ENCODE measurements at places on chromosomes 1 and 21.

- DNase-seq: no peak
These were observed at the start of gene MIXL1 for GRCh38 chr1:226223157-226223785. MIXL1 (plus strand) TSS chr1:226223664; CDS start chr1:226223682, 18 bp downstream.

DNA sequence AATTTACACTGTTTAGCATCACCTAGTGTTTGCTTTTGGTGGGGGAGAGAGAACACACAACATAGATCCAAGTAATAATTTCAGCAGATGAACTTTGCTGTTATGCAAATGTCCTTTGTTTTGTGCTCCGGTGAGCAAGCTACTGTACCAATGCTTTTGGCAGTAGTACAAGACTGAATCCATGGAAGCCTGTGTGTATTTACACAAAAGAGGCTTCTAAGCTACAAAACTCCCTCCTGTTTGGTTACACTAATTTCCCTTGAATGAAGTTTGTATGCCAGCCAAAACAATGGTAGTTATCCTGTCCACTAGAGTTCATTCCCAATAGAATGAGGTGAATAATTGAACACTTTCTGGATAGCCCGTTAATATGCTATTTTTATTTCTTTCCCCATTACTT, 320.5 kb downstream of the KCTD3 start:
- DNase-seq: no peak

DNA sequence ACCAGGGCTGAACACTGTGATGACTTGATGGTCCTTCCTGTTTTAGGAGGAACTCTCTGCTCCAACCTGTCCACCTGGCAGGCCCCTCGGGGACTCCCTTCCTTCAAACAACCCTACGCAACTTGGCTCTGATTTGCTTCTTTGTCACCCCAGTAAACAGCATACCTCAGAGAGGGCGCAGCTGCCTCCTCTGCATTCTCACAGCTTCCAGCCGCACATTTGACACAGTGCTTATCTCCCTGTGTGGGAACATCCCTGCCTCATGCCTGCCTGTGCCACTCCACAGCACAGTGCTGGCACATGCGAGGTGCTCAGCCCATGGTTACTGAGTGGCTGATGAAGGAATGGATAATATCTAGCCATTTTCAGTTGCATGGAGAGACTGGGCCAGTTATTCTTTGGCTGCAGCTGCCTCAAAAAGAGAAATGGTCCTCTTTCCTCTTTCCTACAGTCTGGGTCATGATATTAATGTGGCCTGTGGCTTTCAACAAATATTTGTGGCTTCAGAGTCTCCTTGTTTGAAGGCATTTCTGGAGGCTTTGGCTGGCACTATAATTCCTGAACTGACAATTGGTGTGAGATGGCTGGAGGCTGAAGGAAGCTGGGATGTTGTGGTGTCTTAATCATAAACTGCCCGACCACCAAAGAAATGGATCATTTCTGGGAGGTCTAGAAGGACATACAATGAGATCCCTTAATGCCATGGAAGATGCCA, 77.9 kb downstream of the TENT5C start:
- DNase-seq: no peak

DNA sequence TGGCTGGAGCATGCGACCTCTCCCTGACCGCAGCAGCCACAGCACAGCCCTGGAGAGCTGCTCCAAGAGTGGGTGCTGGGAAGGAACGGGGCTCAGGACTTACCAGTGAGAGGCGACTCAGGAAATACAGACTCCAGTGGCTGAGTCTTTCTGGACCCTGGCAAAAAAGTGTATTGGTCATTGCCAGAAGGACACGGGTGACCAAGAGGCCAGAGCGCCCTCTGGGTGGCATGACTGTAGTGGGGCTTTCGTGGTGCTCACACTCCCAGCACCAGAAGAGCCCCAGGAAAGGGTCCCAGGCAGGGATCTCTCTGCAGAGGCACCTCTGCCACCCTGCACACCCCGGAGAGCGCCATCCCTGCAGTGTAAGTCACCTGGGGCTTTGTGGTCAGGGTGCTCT, 8.9 kb upstream of the PRDM16 start:
- DNase-seq: no peak

- no peak for DNase-seq
These were observed 197.2 kb downstream of the RWDD3 start for GRCh38 chr1:95431235-95431634.

DNA sequence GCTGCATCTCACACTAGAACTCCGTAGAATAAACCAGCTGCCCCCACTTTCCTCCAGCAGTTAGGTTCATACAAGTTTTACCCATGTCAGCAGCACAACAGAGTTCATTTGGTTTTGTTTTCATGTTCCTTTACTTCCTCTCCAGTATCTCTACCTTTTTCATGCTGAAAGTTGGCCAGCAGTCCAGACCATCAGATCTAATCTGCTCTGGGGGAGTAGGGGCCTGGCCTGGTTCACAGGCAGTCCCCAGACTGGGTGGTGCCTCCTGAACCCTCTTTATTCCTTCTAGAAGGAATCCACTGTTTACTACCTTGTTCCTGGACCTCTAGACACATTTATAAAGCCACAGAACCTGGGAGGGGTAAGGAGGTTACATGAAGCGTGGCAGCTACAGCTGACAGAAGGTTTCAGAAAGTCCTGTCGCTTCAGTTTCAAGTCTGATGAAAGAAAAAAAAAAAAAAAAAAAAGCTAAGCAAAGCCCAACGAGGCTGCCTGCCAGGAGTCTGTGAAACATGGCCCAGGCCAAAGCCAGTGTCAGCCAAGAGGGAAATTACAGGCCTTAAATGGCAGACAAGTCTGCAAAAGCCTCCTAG, 184.6 kb upstream of the JUN start:
- peak; percentile 46 for DNase-seq

DNA sequence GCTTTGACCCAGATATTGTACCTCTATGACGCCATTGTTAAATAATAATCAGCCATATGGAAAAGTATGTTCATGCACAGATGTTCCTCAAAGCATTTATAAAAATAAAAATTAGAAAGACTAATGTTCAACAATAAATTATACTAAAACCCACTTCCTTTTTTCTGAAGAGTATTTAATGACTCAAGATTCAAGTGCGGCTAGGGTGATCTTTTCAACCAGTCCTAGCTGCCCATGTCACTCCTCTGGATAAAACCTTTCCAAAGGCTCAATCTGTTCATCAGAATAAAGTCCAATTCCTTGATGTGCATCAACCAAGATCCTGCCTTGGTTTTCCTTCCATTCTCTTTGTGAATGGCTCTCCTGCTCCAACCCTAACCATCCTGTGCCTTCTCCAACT, 292.0 kb downstream of the VAV3 start:
- no peak for DNase-seq

- peak; percentile 37 for DNase-seq
These were observed 1.2 kb downstream of the MTF2 start for GRCh38 chr1:93080179-93080823.

GRCh38 chr1:223785808-223786207, 59.9 kb downstream of the TP53BP2 start:
- DNase-seq: no peak

GRCh38 chr1:239719642-239720258, 333.4 kb downstream of the CHRM3 start:
- DNase-seq: no peak

- DNase-seq: no peak
These were observed 44.0 kb upstream of the LMO4 start for GRCh38 chr1:87284456-87285240.

- DNase-seq: no peak
These were observed 137.4 kb downstream of the C1orf21 start for GRCh38 chr1:184524248-184524647.

- no peak for DNase-seq
These were observed 1.3 kb downstream of the KAZN start for GRCh38 chr1:14599800-14600199.

DNA sequence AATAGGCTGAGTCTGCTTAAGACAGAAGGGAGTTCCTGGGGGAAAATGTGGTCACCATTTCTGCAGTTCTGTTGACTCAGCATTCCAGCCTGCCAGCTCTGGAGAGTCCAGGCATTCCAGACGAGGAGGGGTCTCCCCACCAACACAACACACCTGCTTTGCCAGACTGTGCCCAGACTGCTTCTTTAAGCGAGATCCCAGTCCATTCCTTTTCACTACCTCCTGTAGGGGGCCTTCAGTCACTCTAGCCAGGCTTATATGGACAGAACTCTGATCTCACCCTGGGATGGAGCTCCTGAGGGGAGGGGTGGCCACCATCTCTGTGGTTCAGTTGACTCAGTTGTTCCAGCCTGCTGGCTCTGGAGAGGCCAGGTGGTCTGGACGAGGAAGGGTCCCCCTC, 48.5 kb downstream of the UBE2U start:
- DNase-seq: no peak

DNA sequence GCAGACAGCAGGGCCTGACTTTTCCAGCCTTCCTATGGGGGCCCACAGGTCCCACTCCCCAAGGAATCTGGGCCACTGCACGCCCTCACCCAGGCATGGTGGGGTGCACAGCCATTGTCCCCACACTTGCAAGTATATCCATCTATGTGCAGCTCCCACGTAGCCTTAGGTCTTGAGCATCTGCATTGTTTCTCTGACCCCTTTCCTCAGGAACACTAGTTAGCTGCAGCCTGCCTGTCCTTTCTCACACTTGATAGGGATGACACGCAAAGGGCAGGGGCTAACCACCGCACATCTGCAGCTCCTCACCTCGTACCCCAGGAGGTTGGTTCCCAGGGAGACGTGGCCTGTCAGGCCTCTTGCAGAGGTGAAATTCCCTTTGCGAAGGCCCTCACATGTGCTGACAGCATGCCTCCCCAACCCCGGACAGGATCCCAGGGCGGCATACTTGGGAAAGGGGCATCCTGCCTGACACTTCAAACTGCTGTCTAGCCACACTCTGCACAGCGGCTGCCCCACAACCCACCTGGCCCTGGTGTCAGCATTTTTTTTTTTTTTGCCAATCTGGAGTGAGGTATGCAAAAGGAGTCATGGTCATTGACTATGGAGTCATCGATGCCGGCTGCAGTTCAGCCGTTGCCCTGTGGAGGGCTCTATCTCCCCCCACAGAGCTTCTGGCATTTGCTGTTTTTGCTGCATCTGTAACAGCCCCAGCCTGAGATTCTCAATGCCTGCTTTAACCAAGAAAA, 5.0 kb downstream of the JMJD4 start:
- peak; percentile 71 for DNase-seq

DNA sequence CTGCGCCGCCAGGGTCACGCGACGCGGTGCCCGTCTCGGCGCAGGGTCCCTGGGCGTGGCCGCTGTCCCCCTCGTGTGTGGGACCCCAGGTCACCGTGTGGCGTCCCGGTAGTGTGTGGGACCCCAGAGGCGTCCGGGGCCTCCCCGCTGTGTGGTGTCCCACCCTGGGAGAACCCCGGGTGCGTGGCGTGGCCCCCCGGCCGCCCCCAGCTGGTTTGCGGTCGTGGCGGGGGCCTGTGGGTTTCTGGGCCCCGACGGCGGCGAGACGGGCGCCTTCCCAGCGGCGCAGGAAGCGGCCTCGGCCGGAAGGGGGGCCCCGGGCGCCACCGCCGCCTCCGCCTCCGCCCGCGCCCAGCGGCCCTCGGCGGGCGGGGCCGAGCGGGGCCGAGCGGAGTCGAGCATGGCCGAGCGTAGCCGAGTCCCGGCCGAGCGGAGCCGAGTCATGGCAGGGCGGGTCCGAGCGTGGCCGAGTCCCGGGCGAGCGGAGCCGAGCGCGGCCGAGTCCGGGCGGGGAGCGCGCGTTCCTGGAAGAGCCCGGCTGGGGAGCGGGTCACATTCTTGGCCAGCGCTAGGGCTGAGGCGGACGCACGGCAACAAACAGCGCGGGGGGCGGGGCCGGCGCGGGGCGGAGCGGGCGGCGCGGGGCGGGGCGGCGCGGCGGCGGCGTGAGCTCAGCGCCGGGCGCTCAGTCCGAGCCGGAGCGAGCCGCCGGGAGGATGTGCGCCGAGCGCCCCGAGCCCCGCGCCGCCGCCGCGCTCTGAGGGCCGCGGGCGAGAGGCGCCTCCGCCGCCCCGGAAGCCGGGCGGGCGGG, 568 bp upstream of the SKI start:
- DNase-seq: peak; percentile 100

GRCh38 chr1:202848191-202848542, 37.4 kb downstream of the PCAT6 start:
- no peak for DNase-seq

GRCh38 chr1:48246727-48247126, 24.2 kb downstream of the SLC5A9 start:
- DNase-seq: peak; percentile 58

GRCh38 chr21:34926803-34927467, 122.2 kb downstream of the RUNX1 start:
- DNase-seq: no peak

DNA sequence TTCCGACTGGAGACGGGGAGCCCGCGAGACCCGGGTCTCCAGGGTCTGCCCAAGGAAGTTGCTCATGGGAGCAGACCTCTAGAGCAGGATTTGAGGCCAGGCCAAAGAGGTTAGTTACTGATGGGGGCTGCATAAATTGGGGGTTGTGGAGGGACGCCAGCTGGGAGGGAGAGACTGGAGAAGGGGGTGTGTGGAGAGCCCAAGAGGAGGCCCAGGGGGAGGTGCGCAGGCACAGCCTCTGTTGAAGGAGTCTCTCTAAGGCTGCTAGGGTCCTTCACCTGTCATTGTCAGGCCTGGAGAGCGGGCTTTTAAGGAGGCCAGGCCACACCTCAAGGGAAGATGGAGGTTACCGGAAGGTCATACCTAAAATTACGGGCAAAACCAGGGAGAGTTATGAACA, 363 bp downstream of the PLA2G5 start:
- DNase-seq: no peak

DNA sequence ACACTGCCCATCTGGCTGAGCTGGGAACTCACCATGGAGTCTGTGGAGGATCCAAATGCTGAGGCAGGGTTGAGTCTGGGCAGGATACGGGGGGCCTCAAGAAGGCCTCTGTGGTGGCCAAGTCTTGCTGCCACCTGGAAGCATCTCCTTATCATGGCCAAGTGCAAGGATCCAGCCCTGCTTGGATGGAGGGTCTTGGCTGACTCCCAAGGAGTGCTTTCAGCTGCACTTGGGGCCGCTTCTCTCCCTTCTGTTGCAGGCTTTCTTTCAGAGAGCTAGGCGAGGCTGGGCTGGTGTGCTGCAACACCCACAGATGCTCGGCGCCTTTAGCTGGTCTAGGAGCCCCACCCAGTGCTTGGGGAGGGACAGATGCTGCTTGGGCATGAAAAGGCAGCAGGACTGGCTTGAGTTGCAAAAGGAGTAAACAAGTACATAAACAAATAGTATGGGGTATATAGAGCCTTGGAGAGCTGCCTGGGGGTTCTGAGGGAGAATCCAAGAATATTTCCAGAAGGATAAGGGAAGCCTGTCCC, at the start of gene THEM5:
TSS of gene THEM5 (minus strand) at position 302 of the 533 bp plus-strand sequence. CDS start at position 155, 147 bp downstream.
- no peak for DNase-seq

GRCh38 chr1:167766538-167766937, 44.8 kb downstream of the MPZL1 start:
- no peak for DNase-seq

DNA sequence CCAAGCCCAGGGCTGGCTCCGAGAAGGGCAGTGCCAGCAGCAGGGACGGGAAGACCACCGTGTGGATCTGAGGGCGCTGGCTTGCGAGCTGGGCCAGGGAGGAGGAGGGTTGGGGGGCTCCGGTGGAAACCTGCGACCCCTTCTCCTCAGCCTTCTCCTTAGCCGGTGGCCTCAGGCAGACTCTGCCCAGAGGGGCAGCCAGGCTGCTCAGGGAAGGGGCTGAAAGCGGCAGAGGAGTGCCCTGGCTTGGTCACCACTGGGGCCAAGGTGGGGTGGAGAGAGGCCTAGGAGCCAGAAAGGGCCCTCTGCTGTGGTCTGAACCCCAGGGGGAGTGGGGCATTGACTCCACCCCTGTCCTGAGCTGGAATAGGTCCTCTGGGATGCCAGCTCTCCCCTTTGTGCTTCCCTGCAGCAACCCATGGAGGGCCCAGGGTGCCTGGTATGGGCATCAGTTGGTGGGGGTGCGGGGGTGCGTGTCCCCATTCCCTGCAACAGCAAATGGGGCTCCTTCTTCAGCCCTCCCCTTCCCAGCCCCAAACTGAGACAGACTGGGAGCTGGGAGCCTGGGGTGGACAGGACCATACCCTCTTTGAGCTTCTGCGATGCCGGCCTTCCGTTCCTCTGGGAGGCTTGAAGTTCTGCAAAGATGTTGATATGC, 6.5 kb upstream of the IBA57 start:
- no peak for DNase-seq

Measured in cerebellum (tissue), 4 donors.